Lower lobe of right lung (tissue), 2 donors: ENCODE measurements at places on chromosomes 11 and 22. TPM values are rescaled to one million over a fixed set of nuclear protein-coding genes. Genes with fewer than 3 reads are reported as not detected.

MRPL48 gene
- total RNA-seq: 26.5 TPM

MUC5AC gene
- 0.35 TPM for total RNA-seq

FXYD2 gene
- total RNA-seq: 2.8 TPM

LRRC32 gene
- total RNA-seq: 121 TPM

ANGPTL5 gene
- total RNA-seq: 0.71 TPM

GLYATL2 gene
- not detected for total RNA-seq

LSP1 gene
- 90.4 TPM for total RNA-seq

DNA sequence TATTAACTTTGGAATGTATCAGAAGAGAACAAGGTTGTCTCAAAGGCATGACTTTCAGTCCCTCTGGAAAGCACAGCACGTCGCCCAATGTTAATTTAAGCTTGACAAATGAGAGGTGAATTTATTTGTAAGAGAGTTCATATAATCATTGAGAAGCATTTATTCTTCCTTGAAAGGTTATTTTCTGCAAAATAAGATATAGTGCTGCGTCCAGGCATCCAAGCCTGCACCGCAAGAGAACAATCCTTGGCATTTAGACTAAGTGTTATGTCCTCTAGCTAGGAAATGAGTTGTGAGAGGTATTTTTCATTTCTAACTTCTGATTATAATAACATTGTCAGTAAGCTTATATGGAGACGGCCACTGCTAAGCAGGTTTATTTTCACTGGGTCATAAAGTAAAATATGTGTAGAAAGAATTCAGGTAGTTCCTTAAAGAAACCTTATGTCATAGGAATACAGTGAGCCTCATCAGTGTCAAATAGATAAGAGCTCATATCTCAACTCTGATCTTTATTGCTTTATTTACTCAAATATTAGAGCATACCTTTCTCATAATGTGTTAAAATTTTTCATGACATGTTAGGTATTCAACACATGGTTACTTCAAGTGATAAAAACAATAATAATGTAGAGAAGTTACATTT lies 182.0 kb downstream of the LUZP2 start:
- no peak for DNase-seq

GRCh38 chr11:8369592-8370205 lies 106.0 kb upstream of the LMO1 start:
- DNase-seq: no peak

DNA sequence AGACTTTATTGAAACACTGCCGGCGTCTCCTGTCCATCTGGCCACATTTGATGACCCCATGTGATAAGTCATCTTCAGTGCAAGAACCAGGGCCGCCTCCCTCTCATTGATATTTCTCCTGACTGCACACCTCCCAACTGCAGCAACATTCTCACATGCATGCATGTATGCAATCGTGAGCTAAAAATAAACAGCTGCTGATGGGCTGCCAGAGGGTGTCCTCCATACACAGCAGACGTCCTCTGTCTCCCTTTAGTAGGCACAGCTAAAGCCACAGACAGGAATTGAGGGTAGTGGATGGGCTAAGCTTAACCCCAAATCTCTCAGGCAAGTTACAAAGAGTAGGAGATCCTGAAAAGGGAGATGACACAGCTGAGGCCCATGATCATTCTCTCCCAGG lies 106.7 kb upstream of the HSD17B12 start:
- no peak for DNase-seq

DNA sequence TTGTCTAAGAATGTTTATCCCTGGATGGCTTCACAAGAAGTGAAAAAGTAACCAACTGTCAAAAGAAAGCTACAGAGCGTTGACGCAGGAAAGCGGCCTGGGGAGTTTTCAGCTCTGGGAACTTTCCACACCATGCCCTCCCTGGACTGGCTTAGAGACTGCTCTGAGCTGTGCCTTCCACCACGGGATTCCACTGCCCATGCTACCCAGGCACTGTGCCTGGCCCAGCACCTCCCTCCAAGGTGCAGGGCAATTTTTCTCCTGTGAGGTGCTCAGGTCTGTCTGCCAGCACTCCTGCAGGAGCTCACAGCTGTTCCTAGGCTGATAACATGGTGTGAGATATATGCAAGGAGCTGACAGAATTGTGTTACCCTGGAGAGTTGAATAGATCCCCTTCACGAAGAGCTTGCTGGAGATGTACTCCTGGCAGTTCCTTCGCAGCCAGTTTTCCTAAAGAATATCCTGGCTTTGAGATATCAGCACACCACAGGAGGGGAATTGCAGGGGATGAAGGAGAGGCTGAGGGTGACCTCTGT lies 258.3 kb upstream of the B3GAT1 start:
- DNase-seq: no peak

DNA sequence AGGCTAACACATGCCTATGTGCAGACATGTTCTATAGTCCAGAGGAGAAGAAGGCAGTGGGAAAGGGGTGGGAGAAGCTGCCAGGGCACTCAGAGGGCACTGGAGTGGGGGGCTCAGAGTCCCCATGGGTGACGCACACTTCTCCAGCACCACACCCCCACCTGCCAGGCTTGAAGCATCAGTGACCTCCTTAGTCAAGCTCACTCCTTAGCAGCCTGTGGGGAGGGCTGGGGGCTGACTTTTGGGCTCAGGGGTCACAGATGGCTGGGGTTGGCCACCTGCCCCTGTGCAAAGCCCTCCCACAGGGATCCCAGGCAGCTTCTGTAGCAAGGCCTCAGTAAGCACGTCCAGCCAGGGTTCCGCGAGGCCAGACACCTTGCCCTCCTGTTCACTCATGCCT lies 18.8 kb downstream of the TRIM29 start:
- DNase-seq: no peak
